Stimulated activated CD4-positive, alpha-beta T cell treated with anti-CD3 and anti-CD28 coated beads, Interleukin-1b, Interleukin-23, amount 100 ng/mL, for 4 hours (primary cell): ENCODE measurements at places on chromosomes 7 and 10.

DNA sequence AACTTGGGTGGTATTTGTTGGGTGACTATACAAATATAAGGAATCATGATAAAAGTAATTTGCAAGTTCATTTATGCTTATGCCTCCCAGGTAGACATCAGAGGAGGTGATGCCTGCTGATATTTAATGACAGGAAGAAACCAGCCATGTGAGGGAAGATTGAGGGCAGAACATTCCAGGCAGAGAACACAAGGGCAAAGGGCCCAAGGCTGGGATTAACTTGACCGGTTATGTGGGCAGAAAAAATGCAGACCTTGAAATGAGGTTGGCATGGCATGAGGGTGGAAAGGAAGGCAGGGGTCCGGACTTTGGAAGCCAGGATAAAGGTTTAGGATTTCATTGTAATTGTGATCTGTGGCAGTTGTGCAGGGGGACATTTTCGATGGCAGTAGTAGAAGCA lies 68.0 kb upstream of the MTPN start:
- no peak for DNase-seq

DNA sequence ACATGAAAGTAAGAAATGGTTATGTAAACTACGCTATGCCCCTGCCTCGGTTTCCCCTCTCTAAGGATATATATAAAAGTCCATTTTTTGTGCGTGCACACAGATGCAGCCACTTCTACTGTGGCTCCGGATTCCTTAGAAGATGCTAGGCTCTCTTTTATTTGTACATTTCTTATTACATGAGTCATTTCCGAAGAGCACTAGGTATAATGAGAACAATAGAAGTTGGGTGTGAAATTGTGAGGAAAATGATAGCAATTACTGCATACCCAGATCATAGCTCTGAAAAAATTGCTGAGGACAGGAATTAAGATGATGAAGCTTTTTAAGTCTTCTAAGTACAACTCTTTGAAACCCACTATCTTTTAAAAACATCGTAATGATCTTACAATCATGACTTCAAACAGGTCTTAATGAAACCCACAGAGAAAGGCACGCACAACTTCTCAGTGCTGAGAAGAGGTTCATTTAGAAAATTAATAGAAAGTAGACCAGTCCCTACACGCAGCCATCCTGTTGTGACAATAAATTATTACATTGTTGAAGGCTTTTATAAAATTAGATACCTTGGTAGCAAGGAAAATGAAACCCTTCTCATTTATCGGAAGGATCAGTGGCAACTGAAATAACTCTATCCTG lies 96.2 kb upstream of the FGFR2 start:
- DNase-seq, result no peak

DNA sequence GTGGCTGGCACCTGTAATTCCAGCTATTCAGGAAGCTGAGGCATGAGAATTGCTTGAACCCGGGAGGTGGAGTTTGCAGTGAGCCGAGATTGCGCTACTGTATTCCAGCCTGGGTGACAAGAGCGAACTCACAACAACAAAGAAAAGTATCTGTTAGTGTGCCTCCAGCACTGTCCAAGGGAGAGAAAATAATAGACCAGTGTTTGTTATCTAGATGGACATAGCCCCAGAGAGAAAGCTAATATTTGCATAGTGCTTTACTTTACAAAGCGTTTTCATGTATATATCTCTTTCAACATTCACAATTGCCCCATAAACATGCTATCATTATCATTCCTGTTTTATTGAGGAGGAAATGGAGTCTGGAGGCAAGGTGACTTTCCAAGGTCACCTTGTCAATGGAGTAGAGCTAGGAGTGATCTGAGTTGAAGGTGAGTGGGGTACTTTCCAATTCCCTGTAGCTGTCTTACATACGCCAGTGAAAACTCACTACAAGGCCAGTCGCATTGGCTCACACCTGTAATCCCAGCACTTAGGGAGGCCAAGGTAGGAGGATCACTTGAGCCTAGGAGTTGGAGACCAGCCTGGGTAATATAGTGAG lies 49.7 kb upstream of the KIF5B start:
- DNase-seq, result no peak

GRCh38 chr7:106012935-106013439 lies 49.9 kb downstream of the CDHR3 start:
- DNase-seq, result no peak

GRCh38 chr10:75493464-75493863 lies 62.0 kb downstream of the LRMDA start:
- no peak for DNase-seq

- DNase-seq, result no peak
These were observed 380.9 kb downstream of the PARD3 start for GRCh38 chr10:34434119-34434594.

- DNase-seq, result no peak
These were observed 76.0 kb upstream of the DNAAF5 start for GRCh38 chr7:650339-651031.

DNA sequence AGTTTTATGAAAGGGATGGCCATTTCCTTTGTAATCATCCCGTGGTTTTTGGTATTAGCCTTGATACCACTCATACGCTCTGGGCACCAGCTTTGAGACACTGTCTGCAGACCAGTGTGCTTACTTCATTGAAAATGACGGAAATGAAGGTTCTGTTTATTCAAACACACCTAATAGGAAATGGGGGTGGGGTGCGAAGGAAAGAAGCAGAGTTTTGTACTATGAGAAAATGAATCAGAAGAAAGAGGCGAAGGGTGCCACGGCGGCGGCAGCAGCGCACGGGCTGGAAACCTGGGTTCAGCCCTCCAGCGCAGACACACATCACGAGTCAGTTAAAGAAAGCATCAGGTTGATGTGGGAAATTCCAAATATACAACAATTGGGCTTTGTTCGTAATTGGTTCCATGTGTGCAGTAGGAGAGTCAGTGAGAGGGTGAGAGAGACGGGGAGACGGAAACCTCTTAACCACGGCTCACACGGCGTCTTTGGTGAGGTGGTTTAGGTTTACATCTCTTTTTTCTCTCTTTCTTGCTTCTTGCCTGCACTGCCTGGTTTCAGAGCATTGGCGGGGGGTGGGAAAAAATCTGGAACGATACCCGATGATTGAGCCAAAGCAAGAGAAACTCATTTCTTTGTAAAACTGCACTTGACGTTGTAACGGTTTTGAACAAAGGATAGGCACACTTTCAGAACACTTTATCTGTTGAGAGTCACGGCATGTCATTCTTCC lies 321.2 kb downstream of the FRMD4A start:
- peak; percentile 66 for DNase-seq

GRCh38 chr10:125812128-125812750 lies 10.8 kb downstream of the UROS start:
- DNase-seq, result no peak

DNA sequence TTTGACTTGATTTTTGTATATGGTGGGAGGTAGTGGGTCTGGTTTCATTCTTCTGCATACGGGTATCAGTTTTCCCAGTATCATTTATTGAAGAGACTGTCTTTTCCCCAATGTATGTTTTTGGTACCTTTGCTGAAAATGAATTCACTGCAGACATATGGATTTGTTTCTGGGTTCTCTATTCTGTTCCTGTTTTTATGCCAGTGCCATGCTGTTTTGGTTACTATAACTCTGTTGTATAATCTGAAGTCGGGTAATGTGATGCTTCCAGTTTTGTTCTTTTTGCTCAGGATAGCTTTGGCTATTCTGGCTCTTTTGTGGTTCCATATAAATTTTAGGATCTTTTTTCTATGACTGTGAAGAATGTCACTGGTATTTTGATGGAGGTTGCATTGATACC lies 836 bp downstream of the ECD start:
- DNase-seq, result no peak

GRCh38 chr7:74214816-74215630 lies 5.2 kb downstream of the LAT2 start:
- no peak for DNase-seq

- no peak for DNase-seq
These were observed 11.8 kb upstream of the GPNMB start for GRCh38 chr7:23234569-23235296.
